Aorta (tissue), 5 donors: ENCODE measurements at places on chromosomes 6 and 20. TPM values are rescaled to one million over a fixed set of nuclear protein-coding genes. Genes with fewer than 3 reads are reported as not detected.

DNA sequence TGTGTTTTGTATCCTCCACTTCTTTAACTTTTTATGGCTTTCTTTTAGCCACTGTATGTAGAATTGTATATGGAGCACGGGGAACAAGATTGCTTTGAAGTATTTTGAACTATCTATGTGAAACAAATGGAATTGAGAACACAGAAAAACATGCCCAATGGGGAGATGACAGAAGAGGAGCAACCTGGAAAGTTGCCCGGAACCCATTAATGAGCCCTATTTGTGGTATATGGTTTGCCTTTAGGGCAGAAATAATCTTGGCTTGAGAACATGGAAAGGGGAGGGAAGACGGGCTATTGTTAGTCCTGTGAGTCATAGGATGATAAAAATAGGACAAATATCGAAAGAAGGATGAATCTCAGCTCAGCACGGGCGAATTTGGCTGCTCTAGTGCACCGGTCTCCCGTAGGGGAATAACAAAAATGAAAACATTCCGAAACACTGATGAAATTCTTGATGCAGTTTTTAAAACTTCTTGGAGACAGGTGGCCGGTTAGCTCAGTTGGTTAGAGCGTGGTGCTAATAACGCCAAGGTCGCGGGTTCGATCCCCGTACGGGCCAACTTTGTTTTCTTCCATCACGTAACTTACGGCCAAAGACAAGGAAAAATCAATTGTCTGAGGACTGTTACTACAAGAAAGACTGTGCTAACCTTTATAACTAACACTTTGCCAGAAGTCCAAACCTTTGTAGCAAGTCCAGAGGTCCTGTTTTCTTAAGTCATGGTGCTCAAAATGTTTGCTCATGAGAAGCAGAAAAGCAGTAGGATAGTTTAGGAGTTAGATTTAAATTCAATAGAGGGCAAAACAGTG is 15.7 kb downstream of the HMGN4 start:
- H3K4me1 ChIP-seq = peaks cover 4% of the 10 kb centered on the region
- DNase-seq = peak; percentile 82
- H3K27me3 ChIP-seq = no peaks in the 10 kb centered on the region
- no peaks in the 10 kb centered on the region for H3K36me3 ChIP-seq
- H3K4me3 ChIP-seq = peak overlapping the region; percentile 36

GRCh38 chr6:63521475-63522210 is 50.6 kb upstream of the LOC128125822 start:
- no peaks in the 10 kb centered on the region for H3K4me1 ChIP-seq
- H3K36me3 ChIP-seq = no peaks in the 10 kb centered on the region
- no peak for DNase-seq
- no peak overlapping the region for H3K4me3 ChIP-seq
- no peak overlapping the region for H3K27ac ChIP-seq
- H3K27me3 ChIP-seq = no peaks in the 10 kb centered on the region

GRCh38 chr20:49669601-49670189 is 44.0 kb downstream of the B4GALT5 start:
- H3K4me3 ChIP-seq = peak overlapping the region; percentile 10
- DNase-seq = no peak
- H3K4me1 ChIP-seq = peaks cover 5% of the 10 kb centered on the region
- H3K36me3 ChIP-seq = no peaks in the 10 kb centered on the region
- no peak overlapping the region for H3K27ac ChIP-seq

GRCh38 chr20:53875452-53875851 is 194.9 kb downstream of the BCAS1 start:
- H3K36me3 ChIP-seq = no peaks in the 10 kb centered on the region
- H3K27me3 ChIP-seq = no peaks in the 10 kb centered on the region
- DNase-seq = peak; percentile 68
- no peak overlapping the region for H3K4me3 ChIP-seq
- H3K27ac ChIP-seq = no peak overlapping the region
- H3K4me1 ChIP-seq = no peaks in the 10 kb centered on the region

DNA sequence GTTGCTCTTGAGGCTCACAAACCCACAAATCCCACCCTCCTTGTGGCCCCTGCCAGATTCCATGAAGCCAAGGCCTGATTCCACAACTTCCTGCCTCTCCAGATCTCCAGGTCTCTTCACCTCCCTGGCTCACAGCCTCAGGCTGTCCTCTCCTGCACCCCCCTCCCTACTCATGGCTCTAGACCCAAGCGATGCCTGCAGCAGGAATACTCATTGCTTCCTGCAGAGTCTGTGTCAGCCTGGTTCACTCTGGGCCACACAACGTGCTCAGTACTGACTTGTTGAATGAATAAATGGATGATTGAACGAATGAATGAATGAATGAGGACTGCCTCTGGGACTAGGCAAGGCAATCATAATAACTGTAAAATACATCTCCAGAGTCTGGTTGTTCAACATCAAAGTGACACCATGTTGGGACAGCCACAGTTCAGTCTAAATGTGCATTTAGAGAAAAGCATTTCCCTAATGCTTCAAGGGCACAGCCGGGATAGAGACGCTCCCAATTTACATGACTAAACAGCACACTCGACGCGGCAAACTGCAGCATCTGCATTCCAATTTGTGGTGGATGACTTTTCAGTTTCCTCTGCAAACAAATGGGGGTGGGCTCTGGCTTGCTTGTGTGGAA is 139.9 kb downstream of the GRM4 start:
- no peak overlapping the region for H3K27ac ChIP-seq
- no peaks in the 10 kb centered on the region for H3K27me3 ChIP-seq
- H3K4me3 ChIP-seq = no peak overlapping the region
- no peaks in the 10 kb centered on the region for H3K4me1 ChIP-seq
- DNase-seq = no peak

DNA sequence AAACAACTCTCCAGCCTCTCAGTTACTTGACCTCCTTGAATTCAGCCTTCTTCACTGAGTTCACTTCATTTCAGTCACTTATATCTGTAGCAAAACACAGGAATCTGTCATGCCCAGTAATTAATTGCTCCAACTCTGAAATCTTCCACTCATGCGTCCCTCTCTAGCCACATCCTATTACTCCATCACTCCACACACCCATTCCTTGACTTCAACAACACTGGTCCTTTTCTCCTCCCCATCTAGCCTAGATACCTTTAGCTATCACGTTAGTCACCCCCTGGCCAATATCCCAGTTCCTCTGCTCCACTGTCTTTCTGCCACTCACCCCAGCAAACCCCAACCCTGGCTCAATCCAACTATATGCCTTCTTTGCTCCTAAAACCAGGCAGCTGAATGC is 7.7 kb downstream of the ZHX3 start:
- no peak for DNase-seq
- no peaks in the 10 kb centered on the region for H3K36me3 ChIP-seq
- no peak overlapping the region for H3K4me3 ChIP-seq
- peaks cover 2% of the 10 kb centered on the region for H3K4me1 ChIP-seq

DNA sequence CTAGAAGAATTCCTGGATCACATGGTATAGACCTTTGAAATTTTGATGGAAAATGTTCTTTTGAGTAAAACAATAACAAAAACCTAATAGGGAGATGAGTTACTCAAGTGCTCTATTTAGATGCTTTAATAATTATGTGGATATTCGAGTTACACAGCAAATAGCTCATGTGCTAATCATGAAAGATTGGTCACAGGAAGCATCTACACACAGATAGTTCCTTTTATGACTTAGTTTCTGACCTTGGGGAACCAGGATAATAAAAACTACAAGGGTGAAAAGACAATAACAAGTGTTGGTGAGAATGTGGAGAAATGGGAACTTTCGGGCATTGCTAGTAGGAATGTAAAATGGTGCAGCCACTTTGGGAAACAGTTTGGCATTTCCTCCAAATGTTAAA is 19.7 kb downstream of the UBE2V1 start:
- H3K27me3 ChIP-seq = no peaks in the 10 kb centered on the region
- H3K4me1 ChIP-seq = peaks cover 2% of the 10 kb centered on the region
- no peak overlapping the region for H3K27ac ChIP-seq

GRCh38 chr6:27312950-27313271 is 838 bp upstream of the POM121L2 start:
- H3K4me3 ChIP-seq = no peak overlapping the region
- H3K4me1 ChIP-seq = no peaks in the 10 kb centered on the region
- H3K27me3 ChIP-seq = peaks cover 2% of the 10 kb centered on the region
- no peak overlapping the region for H3K27ac ChIP-seq

DNA sequence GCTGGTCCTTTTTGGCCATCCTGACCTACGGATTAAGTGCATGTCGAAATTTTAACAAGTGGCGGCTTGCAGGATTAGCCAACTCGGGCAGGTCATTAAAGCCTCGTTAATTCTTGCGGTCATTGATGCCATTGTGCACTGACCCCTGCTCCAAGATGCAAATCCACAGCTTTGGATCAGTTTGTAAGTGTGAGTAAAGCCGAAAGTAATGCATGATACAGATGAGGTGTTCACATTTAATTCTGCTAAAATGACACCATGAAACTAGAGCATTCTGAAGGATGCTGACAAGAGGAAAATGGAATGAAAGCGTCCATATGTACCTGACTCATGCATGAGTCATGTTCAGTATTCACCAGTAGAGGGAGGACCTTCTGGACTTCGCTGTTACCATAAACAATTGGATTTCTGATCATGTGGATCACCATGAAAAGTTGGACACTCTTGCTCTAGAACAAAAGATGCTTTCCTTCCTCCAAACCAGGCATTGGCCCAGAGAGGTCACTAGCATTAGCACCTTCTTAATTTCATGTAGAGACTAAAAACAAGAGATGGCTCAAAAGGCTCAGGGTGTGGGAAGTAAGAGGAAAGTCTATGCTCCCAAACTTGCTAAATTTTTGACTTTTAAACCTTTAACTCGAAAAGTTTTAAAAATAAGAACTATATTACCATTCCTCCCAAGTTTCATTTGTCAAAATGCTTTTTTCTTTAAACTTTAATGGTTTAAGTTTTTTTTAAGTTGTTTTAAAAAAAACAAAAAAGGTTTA is 48.0 kb downstream of the MUC22 start:
- H3K27me3 ChIP-seq = no peaks in the 10 kb centered on the region
- no peak overlapping the region for H3K27ac ChIP-seq
- H3K36me3 ChIP-seq = no peaks in the 10 kb centered on the region

DNA sequence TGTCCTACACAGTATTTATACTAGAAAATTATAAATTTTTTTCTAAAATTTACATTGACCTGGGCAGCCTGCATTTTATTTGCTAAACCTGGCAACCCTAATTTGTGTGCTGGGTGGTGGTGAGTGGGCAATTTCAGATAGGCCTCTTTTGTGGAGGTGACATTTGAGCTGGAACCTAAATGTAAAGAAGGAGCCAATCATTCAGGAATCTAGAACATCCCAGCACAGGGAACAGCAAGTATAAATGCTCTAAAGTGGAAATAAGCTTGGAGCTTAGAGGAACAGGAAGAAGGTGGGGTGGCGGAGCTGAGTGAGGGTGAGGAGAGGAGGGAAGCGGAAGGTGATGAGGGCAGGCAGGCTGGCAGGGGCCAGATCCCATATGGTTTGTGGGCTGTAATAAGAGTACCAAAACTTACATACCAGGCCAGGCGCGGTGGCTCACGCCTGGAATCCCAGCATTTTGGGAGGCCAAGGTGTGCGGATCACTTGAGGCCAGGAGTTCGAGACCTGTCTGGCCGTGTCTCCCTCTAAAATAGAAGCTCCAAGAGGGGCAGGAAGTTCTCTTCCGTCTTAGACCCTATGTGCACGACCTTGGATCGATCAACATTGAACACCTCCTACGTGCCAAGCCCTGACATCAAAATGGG is 549 bp upstream of the CSE1L start:
- H3K4me1 ChIP-seq = no peaks in the 10 kb centered on the region
- H3K4me3 ChIP-seq = peak overlapping the region; percentile 35
- no peaks in the 10 kb centered on the region for H3K36me3 ChIP-seq
- no peak overlapping the region for H3K27ac ChIP-seq
- DNase-seq = peak; percentile 69

- no peak for DNase-seq
- no peak overlapping the region for H3K4me3 ChIP-seq
- H3K27me3 ChIP-seq = no peaks in the 10 kb centered on the region
- no peak overlapping the region for H3K27ac ChIP-seq
- no peaks in the 10 kb centered on the region for H3K36me3 ChIP-seq
Measured at GRCh38 chr20:7722564-7722963, 217.7 kb downstream of the HAO1 start.

DNA sequence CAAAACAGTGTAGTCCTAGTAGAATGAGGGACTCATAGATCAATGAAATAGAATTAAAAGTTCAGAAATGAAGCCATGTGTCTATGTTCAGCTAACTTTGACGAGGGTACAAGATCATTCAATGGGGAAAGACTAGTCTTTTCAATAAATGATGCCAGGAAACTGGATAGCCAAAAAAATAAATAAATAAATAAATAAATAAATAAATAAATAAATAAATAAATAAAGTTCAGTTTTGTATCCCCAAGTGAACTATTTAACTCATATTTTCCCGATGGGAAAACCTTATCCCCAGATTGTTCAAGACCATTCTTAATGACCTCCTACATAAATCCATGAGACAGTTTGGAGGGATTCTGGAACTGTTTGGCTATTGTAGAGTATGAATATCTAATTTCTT is 277.1 kb upstream of the EYS start:
- H3K27ac ChIP-seq = no peak overlapping the region
- H3K4me1 ChIP-seq = no peaks in the 10 kb centered on the region

The PRL gene
- not detected for total RNA-seq

The POLR1H gene
- 20.5 TPM for total RNA-seq

The PKIB gene
- 2.5 TPM for total RNA-seq

The LPA gene
- not detected for total RNA-seq
